Stimulated activated CD4-positive, alpha-beta T cell treated with anti-CD3 and anti-CD28 coated beads, Interleukin-2, amount 100 ng/mL, for 24 hours (primary cell): ENCODE measurements at places on chromosomes 11 and 22.

DNA sequence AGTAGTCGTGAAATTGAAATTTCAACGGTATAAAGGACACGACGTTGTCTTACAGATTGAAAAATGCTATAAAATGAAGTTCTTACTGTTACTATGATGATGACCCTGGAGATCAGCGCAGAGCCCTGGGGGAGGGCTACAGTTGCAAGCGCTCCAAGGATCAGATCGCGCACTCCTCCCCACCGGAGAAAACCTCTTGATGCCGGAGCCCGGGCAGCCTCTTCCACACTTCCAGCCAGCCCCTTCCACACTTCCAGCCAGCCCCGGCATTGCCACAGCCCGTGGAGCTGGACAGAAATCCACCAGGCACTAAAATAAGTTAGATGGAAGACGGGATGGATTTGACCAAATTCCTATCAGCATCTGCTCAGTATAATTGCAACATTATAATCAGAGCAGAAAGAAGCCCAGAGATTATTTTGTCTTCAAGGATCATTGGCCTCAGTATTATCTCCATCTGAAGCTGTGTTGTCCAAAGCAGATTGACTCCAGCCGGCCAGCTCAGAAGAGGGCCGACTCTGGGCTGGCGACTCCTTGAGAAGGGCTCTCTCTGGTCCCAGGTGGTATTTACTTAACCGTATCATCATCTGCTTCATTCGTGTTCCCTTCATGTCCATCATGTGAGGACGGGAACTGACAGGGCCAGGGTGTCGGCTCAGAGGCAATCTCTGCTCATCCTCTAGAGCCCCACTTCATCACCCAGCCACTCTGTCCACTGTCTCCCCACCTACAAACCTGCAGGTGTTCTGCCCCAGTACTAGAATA, 777 bp upstream of the MICAL3 start:
- DNase-seq, result no peak

- DNase-seq, result no peak
Measured at GRCh38 chr11:119976805-119977560, 160.9 kb downstream of the TRIM29 start.

DNA sequence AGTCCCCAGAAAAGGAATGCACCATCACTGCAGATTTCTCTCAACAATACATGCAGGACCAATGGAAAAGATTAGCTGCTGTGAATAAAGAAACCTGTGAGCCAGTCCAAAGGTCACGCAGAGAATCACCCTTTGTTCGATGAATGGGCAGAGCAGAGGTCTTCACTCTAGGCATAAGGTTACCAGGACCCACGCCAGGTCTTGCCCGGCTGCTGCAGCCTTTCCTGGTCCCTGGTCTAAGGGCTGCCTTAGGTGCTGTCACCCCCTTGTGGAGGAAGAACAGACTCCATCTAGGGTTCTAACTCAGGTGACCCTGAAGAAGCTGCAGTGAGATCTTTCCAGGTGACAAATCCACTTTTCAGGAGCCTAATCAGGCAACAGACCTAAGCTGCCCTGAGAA, 29.0 kb upstream of the NAP1L4 start:
- no peak for DNase-seq

- no peak for DNase-seq
Measured at GRCh38 chr11:112839051-112839450, 122.2 kb upstream of the NCAM1 start.

DNA sequence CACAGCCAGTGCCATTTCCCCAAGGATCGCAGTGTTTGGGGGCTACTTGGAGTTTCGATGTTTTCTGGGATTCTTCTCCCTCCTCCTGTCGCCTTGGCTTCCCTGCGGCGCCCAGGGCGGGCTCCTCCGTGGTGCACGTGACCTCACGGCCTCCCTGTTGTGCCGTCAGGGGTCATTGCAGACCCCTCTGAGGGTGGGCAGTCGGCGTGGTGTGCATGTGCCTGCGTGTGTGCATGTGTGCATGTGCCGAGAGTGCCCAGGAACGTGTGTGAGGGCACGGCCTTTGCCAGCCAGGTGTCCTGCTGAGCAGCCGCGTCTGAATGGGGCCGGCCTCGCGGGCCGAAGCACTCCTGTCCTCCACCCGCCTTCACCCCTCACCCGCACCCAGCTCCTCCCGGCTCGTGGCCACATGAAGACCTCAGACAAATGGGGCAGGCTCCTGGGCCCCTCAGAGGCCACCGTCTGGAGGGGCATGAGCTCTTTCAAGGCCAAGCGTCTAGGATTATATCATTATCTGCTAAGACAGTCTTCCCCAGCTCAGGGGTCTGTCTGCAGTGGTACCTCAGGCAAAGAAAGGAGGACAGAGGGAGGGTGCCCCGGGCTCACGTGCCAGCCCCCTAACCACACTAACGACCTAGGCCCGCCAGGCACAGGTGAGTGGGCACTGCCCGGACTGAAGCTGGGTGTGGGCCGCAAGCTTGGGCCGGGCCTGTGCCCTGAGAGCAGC, 9.4 kb upstream of the MRPL23 start:
- no peak for DNase-seq

DNA sequence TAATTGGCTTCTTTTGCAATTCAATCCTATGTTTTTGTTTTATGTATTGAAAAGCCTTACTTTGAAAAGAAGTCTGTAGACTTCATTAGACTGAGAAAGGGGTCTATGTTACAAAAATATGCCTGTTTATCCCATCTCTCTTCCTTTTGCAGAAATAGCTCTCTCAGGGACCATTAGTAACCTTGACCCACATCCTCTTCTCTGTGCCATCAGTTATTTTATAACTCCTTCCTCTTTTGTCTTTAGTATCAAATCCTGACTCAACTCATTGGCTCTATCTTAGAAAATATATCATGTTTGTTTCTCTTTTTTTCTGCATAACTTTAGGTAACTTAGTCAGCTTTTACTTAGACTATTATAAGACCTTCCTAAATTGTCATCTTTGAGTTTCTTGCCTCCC, 20.3 kb downstream of the ZC3H12C start:
- DNase-seq, result no peak

DNA sequence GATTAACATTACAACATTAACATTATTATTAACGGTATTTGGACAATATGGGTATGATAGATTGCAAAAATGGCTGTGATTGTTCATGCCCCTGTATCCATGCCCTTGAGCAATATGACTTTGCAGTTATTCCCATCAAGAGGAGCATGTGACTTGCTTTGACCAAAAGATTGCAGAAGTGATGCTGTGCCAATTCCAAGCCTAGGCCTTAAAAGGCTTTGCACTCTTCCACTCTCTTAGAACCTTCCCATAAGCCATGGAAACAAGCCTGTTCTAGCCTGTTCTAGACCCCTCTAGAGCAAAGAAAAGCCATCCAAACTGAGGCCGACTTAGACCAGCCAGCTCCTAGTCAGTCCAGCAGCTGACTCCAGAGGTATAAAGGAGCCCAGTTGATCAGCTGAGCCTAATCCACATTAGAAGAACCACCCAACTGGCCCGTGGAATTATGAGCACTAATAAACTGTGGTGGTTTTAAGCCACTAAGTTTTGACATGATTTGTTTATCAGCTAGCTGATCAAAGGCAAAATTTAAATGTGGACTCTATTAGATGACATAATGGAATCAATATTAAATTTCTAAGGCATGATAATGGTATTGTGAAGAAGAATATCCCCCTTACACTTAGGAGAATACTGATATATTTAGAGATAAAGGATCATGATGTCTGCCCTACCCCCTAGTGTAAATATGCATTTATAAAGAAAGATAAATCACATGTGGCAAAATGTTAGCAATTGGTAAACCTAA, 28.6 kb downstream of the RAB30 start:
- DNase-seq, result no peak

GRCh38 chr11:9651899-9652748, 11.8 kb upstream of the SWAP70 start:
- no peak for DNase-seq

DNA sequence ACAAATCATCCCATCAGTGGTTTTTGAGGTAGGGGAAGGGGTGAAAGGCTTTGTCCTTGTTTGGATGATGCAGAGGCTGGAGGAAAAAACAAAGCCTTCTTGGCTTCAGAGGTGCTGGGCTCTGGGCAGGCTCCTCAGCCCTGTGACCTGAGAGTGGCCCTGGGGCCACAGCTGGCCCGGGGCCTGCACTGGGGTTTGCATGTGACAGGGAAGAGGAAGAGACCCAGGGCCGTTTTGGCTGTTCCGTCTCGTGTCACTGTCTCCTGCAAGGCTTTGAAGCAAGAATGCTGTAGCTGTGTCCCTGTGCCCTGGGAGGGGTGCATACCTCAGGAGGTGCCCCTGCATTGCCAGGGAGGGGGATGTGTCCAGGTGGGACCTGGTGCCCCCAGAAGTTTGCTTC, 12.6 kb downstream of the ARHGAP8 start:
- no peak for DNase-seq

DNA sequence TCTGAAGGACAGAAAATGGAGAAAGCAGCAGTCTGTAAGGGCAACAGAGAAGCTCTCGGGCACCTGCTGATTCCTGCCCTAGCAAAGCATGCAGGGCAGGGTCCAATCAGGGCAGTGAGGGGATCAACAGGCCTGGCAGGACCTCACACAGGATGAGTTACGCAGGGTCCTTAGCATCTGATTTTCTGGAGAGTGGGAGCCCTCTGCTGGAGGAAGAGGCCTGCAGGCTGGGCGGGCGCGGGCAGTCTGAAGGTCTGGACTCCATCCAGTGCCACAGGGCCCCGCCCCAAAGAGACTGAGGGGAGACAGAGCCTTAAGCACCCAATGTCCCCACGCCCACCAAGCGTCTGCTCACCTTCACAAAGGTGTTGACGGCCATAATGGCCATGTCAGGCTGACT, 28.9 kb downstream of the AP1B1 start:
- DNase-seq, result no peak

GRCh38 chr11:64102005-64102738, 63.7 kb downstream of the MACROD1 start:
- no peak for DNase-seq

DNA sequence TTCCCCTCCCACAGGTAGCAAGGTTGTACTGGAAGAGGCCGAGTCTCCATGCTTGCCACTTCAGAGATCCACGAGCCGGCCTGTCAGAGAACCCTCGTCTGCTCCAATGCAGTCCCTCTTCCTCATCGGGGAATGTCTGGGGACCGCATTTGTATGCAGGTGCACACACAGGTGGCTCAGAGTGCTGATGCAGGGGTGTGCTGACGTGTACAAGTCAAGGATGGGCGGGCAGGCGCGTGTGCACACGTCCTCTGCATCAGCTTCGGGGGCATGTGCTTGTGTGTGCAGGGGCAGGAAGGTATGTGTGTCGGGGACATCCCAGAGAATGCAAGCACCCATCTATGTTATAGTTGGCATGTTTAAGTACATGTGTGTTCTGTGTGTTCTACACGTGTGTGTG, 49.4 kb downstream of the ELFN2 start:
- DNase-seq, result no peak

DNA sequence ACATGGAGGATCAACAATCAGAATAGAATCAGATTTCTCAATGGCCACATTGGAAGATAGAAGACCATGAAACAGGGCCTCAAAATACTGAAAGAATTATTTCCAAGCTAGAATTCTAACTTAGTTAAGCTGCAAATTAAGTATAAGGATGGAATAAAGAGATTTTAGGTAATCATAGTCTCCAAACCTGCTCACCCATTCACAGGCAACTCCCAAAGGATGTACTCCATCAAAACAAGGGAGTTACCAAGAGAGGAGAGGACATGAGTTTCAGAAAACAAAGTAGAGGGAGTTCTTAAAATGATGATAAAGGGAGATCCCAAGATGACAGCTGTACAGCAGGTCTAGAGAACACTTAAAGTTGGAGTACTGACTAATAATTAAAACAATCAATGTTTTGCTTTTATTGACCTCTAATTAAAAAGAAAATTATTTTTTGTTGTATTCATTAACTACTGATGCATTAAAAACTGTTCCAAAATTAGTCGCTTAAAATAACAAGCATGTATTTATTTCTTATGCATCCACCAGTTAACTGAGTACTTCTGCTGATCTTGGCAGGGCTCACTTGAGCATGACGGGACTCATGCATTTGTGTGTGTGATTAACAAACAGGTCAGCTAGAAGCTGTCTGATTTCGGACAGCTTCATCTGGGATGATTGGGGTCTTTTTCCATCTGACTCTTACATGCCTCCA, 95.6 kb downstream of the CD44 start:
- DNase-seq, result no peak

GRCh38 chr11:115710980-115711379, 206.8 kb upstream of the CADM1 start:
- no peak for DNase-seq

- DNase-seq, result peak; percentile 62
Measured at GRCh38 chr22:38214302-38215056, 12.7 kb downstream of the MAFF start.

DNA sequence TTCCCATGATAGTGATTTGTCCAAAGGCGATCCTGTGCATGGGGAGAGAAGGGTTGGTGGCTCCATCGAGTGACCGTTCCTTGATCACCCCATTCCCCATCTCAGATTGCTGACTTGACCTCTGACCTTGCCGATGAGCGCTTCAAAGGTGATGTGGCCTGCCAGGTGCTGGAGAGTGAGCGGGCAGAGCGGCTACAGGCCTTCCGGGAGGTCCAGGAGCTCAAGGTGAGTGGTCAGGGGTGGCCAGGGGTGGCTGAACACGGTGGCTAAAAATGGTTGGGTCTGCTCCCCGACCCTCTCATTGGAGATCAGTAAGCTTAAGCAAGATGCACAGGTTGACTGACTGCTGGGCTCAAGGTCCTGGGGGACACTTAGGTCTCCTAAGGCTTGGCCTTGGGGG, 148.7 kb downstream of the MYO18B start:
- no peak for DNase-seq

DNA sequence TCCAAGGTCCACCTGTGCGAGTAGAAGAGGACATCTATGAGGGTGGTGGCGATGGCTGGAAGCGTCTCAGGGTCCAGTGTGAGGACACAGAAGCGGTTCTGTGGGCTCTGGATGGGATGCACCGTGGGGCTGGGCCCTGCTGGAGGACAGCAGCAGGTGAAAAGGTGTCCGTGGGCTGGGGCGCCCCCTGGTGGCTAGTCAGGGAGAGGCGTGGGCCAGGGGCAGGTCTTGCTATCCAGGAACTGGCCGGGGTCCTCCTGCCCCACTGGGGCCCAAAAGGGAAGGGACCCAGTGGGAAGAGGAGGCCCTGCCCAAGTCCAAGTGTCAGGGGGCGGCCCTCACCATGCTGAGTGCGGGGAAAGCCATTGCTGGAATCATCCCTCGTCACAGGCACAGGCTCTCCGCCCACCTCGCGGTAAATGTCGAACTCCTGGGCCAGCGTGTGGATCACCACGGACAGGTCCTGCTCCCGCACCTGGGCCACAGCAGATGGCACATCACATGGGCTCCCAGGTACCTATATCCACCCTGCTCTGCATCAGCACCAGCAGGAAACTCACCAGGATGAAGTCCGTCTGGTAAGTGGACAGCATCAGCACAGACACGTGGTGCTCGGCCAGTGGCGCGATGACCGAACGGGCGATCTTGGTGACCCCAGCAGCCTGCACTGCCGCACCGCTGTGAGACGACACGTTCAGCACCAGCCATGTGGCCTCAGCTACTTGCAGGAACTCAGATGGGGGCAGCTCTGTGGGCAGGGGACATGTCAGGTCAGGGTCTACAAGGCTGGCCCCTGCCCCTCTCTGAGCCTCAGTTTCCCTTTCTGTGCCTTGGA, 2.3 kb downstream of the CASTOR1 start:
- peak; percentile 93 for DNase-seq

GRCh38 chr22:48226026-48227013, 1463.9 kb downstream of the TBC1D22A start:
- no peak for DNase-seq

GRCh38 chr11:57777969-57778317, 16.3 kb downstream of the CTNND1 start:
- DNase-seq, result no peak

- no peak for DNase-seq
Measured at GRCh38 chr22:25494774-25495173, 69.7 kb upstream of the GRK3 start.

GRCh38 chr11:34267013-34267412, 90.8 kb downstream of the ABTB2 start:
- DNase-seq, result no peak
